Chondrocyte (in vitro differentiated cells): ENCODE measurements at places on chromosomes 6 and 20. TPM values are rescaled to one million over a fixed set of nuclear protein-coding genes. Genes with fewer than 3 reads are reported as not detected.

DNA sequence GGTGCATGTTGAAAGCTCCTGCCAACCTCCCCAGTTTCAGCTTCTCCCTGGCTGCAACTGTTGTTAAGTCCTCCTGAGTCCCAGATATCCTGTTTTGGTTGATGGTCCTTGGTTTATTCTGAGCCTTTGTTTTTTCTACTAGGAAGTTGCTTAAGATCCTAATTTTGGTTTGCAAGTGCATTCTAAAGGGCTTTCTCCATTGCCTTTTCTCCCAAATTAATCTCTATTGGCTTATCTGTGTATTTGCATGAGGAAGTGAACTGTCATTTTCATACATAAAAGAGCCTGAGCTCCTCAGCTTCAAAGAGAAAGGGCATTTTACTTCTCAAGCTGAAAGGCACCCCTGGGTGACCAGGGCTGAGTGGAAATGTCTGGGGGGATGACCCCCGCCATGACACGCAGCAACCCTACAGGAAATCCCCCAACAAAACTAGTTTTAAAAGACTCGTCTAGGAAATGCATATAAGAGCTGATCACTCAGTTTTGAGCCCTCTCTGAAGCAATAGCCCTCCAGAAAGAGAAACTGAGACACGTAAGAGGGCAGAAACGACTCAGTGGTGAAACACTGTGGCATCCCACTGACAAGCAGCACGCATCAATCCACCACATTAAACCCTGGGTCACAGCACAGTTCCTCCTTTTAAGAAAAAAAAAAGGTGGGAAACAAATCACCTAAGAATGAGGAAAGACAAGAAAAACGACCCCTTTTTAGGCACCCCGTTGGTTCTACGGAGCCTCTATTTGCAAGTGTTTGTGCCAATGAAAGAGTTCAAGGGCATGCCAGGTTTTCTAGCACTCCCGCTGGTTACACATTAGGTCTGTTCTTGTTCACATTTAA lies 140.9 kb downstream of the THBS2 start:
- no peak overlapping the region for H3K4me3 ChIP-seq
- H3K27me3 ChIP-seq: no peaks in the 10 kb centered on the region
- H3K36me3 ChIP-seq: no peaks in the 10 kb centered on the region
- DNase-seq: no peak
- H3K27ac ChIP-seq: no peak overlapping the region
- peaks cover 25% of the 10 kb centered on the region for H3K4me1 ChIP-seq

- no peaks in the 10 kb centered on the region for H3K4me1 ChIP-seq
- no peak for DNase-seq
- no peaks in the 10 kb centered on the region for H3K27me3 ChIP-seq
- peaks cover 38% of the 10 kb centered on the region for H3K36me3 ChIP-seq
- no peak overlapping the region for H3K27ac ChIP-seq
- H3K4me3 ChIP-seq: no peak overlapping the region
These were observed 33.8 kb downstream of the KPNA5 start for GRCh38 chr6:116714761-116715160.

DNA sequence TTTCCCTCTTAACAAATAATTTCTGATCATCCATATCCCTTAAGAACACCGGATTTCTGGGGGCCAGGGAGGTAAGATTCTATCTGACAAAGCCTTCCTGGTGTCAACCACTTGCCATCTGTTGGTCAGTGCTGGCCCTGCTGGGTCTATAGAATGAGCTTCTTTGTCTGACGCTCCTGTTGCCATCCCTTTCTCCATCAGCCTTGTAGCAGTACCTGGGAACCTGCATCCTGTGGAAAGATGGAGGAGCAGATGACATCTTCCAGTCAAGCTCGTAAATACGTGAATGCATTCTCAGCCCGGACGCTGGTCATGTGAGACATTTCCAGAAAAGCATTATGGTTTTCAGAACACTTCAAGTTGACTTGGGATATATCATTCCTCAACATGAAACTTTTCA lies 36.6 kb downstream of the MYB start:
- no peak overlapping the region for H3K27ac ChIP-seq
- no peaks in the 10 kb centered on the region for H3K36me3 ChIP-seq
- no peaks in the 10 kb centered on the region for H3K27me3 ChIP-seq
- H3K4me1 ChIP-seq: peaks cover 7% of the 10 kb centered on the region
- DNase-seq: no peak

Gene FERMT1
- total RNA-seq: 0.51 to 2.1 TPM (median 0.52 TPM) in 3 replicates

Gene RSPH9
- total RNA-seq: 0.22 to 0.38 TPM (median 0.22 TPM) in 3 replicates

Gene ADRM1
- total RNA-seq: 83.0 to 94.7 TPM (median 87.2 TPM) in 3 replicates
